ENCODE measurements at places on chromosomes 12 and 14.

- DNase-seq: no peak
These were observed 9.7 kb upstream of the HCAR1 start for GRCh38 chr12:122740351-122740750.

GRCh38 chr14:45199230-45199629 is 53.8 kb downstream of the MIS18BP1 start:
- DNase-seq: no peak

DNA sequence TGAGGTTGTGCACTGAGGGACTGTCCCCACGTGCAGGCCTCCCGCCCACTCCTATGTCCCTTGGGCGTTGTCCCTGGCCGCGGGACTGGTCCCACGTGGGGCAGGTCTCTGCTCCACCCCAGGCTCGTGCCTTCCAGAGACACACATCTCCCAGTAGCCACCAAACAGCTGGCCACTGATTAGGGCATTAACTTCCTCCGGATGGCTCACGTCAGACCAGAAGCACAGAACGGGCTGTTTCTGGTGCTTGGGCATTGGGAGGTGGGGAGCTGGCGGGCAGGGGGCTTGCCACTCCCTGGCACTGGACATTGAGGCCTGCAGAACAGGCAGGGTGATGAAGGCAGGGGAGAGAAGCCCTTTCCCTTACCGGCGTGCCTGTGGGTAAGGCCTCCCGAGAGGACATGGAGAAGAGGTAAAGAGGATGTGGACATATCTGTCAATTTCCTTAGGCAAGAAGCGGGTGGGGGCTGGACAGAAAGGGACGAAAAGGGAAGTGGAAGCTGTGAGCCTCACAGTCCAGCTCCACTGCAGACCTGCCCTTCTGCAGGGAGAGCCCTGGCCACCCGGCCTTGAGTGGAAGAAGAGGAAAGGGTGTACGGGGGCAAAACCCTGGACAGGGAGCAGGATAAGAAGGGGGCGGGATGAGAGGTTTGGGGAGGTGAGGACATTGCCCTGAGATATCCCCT is 101.2 kb downstream of the NINJ2 start:
- DNase-seq: no peak

- no peak for DNase-seq
These were observed 130.7 kb downstream of the TMTC2 start for GRCh38 chr12:82817368-82817767.

DNA sequence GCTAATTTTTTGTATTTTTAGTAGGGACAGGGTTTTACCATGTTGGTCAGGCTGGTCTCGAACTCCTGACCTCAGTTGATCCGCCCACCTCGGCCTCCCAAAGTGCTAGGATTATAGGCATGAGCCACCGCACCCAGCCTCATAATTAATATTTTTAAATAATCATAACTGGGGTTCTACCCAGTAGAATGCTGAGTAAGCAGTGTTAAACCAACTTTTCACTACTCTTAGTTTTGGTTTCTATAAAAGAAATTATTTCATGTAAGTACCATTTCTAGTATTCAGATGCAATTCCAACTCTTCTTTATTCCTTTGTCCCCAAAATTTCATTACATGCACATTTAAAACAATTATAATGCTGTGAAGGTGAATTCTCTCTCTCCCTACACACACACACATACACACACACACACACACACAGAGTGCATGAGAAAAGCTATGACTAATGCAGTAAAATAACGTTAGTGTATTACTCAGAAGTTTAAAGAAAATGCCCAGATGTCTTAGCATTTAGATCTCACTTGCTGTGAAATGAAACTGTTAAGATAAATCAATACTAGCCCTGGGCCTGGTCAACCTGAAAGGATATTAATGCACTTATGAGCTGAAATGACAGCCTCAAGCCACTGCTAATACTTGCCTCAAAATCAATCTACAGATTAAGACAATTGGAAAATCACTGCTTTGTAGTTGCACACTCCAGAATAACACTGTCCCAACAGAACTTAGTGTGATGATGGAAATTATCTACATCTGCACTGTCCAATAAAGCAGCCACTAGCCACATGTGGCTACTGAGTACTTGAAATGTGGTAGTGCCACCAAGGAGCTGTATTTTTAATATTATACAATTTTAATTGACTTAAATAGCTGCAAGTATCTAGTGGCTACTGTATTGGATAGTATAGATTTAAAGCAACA is 36.0 kb downstream of the PTPN21 start:
- DNase-seq: no peak

DNA sequence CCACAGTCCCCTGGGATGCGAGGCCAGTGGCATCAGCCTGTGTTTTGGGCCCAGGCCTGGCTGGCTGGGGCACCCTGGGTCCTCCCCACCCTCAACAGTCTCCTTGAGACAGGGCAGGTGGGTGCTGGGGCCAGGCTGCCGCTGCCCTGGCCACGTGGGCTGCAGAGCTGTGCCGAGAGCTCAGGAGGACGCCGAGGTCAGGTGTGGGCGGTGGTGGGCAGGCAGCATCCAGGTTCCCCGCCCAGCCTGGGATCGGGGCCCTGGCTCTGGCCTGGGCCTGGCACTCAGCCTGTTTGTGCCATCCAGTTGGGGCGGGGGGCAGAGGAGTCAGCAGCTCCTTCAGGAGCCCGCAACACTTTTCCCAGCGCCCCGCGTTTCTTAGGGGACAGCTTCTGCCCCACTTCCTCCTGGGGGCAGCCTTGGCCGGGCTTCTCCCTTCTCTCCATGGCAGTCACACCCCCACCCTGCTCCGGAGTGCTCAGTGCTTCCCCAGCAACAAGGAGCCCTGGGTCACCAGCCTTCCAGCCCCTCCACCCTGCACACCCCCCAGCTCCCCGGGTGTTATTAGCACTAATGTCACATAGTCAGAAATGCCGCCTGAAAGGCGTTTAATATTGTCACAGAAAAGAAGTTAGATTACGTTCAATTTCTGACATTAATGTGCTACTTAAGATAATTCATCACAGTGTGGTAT is 30.8 kb downstream of the KIF26A start:
- no peak for DNase-seq

DNA sequence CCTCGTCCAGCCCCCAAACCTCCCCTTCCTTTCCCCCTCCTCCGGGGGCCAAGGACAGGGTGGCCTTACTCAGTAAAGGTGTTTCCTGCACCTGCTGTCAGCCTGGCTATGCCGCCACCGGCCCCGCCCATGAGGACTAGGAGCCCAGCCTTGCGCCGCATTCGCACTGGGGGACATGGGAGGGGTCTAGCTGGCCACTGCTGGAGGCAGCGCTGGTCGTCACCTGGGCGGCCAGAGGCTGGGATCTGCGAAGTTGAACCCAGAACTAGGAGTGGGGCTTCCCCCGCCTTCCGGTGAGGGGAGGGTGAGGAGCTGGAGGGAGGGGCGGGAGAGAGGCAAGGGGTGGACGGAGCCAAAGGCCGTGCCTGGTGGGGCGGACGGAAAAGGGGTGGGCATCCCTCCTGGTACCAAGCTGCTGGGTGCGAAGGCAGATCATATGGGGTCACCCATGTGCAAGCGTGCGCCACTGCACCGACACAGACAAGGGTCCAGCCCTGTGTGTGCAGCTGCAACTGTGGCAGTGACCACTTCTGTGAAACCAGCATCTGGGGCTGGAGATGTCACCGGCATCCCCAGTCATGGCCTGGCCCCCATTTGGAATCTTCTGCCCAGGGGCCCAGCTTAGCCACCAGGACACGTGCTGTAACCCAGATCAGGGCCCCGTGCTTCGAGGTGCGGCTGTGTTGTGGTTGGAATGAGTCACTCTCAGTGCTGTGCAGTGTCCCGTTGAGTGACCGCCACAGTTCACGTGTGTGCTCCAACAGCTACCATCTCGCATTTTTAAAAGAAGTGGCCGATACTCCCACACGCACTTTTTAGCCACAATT is 8.5 kb downstream of the AMN start:
- no peak for DNase-seq

DNA sequence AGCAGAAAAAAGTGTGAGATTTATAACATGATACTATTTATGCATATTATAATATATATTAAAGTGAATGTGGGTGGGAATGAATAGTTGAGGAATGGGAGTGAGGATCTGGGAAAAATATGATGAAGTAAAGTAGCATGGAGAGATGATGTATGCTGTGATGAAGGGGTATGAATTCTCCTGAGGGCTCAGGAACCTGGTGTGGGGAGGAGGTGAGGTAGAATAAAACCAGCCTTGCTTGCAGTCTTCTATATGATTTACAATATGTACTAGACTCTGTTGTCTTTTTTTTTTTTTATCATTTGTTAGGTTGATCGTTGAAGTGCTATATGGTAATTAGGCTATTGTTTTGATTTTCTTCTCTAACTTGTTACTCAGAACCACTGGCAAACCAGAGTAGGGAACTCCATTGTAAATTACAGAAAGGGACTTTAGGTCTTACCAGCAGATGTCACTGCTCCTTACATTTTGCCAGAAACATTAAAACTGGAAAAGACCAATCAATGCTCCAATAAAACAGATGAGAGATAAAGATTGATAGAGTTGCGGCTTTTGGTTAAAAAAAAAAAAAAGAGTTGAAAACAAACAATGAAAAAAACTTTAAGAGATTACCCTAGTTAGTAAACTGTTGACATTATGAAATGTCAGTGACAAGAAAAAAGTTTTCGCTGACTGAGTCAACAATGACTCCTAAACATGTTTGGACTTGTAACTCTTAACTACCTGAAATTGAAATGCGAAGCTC is 39.9 kb downstream of the ATL1 start:
- peak; percentile 14 for DNase-seq

GRCh38 chr14:31703056-31703455 is 141.9 kb downstream of the NUBPL start:
- no peak for DNase-seq

- DNase-seq: no peak
These were observed 1211.7 kb downstream of the TMEM121 start for GRCh38 chr14:106738075-106738474.

DNA sequence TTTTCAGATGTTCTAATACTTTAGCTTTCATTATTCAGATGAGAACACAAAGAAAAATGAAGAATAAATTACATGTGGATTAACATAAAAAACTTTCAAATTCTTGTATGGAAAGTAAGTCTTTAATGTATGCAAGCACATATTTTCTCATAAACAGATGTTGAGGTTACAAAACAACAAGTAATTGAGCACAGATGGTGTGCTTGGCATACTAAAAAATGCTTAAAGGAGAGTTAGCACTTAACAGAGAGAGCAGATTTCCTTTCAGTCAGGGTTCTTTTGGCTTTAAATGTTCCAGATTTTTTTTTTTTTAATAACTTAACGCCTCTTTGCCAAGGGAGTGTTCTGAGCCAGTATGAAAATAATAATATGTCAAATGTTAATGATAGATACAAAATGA is 96.0 kb downstream of the RASSF9 start:
- DNase-seq: no peak

- no peak for DNase-seq
These were observed 17.8 kb downstream of the UTP20 start for GRCh38 chr12:101297661-101298060.

- DNase-seq: no peak
These were observed 6.7 kb upstream of the KRT75 start for GRCh38 chr12:52440821-52441319.

DNA sequence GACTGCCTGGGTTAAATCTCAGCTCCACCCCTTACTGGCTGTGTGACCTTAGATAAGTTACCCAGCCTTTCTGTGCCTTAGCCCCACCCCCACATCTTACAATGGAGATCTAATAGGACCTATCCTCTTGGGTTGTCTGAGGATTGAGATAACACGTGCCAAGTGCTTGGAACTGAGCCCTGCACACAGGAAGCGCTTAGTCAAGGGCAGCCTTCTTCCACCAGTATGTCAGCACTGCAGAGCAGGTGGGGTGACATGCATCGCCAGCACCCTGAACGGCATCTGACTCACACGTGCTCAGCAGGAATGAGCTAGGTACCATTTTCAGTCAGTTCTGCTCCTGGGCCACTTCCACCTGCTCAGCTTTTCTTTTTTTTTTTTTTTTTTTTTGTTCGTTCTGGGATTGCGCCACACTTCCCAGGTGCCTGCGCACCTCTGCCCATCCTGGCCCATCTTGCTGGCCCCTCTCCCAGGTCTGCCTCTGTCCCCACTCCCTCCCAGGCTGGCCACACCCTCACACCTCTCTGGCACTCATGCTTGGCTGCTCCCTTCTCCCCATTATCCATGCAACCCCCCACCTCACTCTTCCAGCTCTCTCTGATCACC is 19.6 kb downstream of the LGMN start:
- no peak for DNase-seq

- DNase-seq: no peak
These were observed 120.7 kb downstream of the PPM1H start for GRCh38 chr12:62814243-62814642.

DNA sequence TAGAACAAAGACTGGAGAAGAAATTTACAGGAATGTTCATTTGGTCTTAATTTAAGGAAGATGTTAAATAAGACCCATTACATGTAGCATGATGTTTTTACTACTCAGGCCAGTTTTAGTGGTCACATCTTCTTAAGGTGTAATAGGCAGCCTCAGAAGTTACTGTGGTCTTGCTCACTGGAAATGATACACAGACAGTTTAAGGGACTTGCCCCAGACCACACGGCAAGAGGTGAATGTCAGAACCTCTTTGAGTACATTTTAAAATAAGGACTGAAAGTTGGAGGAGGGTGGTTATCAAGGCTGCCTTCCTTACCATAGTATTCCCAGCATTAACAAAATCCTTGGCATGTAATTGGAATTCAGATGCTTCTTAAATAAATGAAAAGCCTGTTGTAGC is 37.9 kb downstream of the LRRK2 start:
- no peak for DNase-seq

Data from CD4-positive, alpha-beta memory T cell (primary cell).